ENCODE measurements at places on chromosomes 7 and 10. TPM values are rescaled to one million over a fixed set of nuclear protein-coding genes. Genes with fewer than 3 reads are reported as not detected.

SRRM3 gene
- not detected for total RNA-seq

GRCh38 chr7:131004371-131004770 is 270.4 kb upstream of the KLF14 start:
- H3K4me1 ChIP-seq: peaks cover 37% of the 10 kb centered on the region
- peaks cover 29% of the 10 kb centered on the region for H3K36me3 ChIP-seq
- H3K27ac ChIP-seq: no peak overlapping the region
- H3K27me3 ChIP-seq: no peaks in the 10 kb centered on the region
- H3K4me3 ChIP-seq: no peak overlapping the region

GRCh38 chr7:158299607-158300006 is 288.0 kb downstream of the PTPRN2 start:
- H3K27me3 ChIP-seq: no peaks in the 10 kb centered on the region
- H3K27ac ChIP-seq: no peak overlapping the region
- peak; percentile 12 for DNase-seq
- H3K4me1 ChIP-seq: no peaks in the 10 kb centered on the region
- H3K36me3 ChIP-seq: no peaks in the 10 kb centered on the region

- H3K4me1 ChIP-seq: no peaks in the 10 kb centered on the region
- H3K36me3 ChIP-seq: no peaks in the 10 kb centered on the region
- DNase-seq: no peak
- no peaks in the 10 kb centered on the region for H3K27me3 ChIP-seq
- H3K4me3 ChIP-seq: no peak overlapping the region
Measured at GRCh38 chr7:86320889-86321288, 322.8 kb upstream of the GRM3 start.

GRCh38 chr7:154735766-154736165 is 267.2 kb downstream of the PAXIP1 start:
- no peaks in the 10 kb centered on the region for H3K36me3 ChIP-seq
- H3K27ac ChIP-seq: no peak overlapping the region
- no peaks in the 10 kb centered on the region for H3K4me1 ChIP-seq
- no peak overlapping the region for H3K4me3 ChIP-seq
- DNase-seq: no peak

DNA sequence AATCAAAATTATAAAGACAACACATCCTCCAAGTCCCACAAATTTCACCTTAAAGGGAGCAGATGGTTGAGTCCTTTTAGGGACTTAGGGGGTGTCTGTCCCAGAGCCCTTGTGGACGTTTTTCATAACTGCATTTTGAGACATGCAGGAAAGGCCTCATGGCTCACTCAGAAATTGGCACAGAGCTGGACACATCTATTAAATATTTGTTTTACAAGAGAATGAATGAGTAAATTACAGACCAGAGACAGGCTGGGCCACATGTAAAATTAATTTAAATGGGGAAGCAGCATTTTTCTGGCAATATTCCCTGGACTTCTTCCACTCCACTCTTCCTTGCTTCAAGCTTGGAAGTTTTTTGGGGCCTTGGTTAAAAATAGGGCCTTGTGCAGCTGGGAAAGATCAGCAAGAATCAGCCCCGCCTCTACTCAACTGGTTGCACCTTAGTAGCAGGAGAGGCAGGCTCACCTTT is 20.0 kb downstream of the LAMB1 start:
- no peaks in the 10 kb centered on the region for H3K36me3 ChIP-seq
- no peaks in the 10 kb centered on the region for H3K4me1 ChIP-seq
- peaks cover 5% of the 10 kb centered on the region for H3K27me3 ChIP-seq
- no peak overlapping the region for H3K27ac ChIP-seq
- no peak for DNase-seq

- H3K27me3 ChIP-seq: peaks cover 19% of the 10 kb centered on the region
- H3K4me1 ChIP-seq: peaks cover 5% of the 10 kb centered on the region
- H3K4me3 ChIP-seq: no peak overlapping the region
- no peak for DNase-seq
Measured at GRCh38 chr7:92156990-92157389, 22.0 kb downstream of the LRRD1 start.

GRCh38 chr7:24290004-24290641 is 6.1 kb downstream of the NPY start:
- no peak overlapping the region for H3K4me3 ChIP-seq
- peaks cover 10% of the 10 kb centered on the region for H3K4me1 ChIP-seq
- H3K27ac ChIP-seq: no peak overlapping the region
- peak; percentile 57 for DNase-seq

DNA sequence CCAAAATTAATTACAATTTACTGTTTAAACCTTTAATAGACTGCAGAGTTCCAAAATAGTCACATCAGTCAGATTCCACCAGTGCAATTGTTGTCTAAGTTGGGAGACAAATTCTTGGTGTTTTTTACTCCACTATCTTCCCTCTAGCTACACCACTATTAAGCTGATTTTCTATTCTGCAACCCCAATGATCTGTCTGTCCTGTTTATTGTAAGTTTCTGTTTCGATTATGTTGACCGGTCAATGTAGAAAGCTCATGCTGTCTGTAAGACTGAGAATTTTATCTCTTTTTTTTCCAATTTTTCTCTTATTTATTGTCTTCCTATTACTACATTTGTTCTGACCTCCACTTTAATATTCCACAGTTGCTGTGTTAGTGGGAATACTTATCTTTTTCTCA is 557.5 kb downstream of the SH2D4B start:
- H3K27me3 ChIP-seq: no peaks in the 10 kb centered on the region
- no peaks in the 10 kb centered on the region for H3K36me3 ChIP-seq
- DNase-seq: no peak
- no peaks in the 10 kb centered on the region for H3K4me1 ChIP-seq

GRCh38 chr7:116525298-116525912 is 569 bp downstream of the CAV1 start:
- peak; percentile 42 for DNase-seq
- H3K27me3 ChIP-seq: peaks cover 75% of the 10 kb centered on the region
- no peak overlapping the region for H3K27ac ChIP-seq
- peaks cover 22% of the 10 kb centered on the region for H3K4me1 ChIP-seq

HOXA11 gene
- total RNA-seq: not detected

MKX gene
- not detected for total RNA-seq

DNA sequence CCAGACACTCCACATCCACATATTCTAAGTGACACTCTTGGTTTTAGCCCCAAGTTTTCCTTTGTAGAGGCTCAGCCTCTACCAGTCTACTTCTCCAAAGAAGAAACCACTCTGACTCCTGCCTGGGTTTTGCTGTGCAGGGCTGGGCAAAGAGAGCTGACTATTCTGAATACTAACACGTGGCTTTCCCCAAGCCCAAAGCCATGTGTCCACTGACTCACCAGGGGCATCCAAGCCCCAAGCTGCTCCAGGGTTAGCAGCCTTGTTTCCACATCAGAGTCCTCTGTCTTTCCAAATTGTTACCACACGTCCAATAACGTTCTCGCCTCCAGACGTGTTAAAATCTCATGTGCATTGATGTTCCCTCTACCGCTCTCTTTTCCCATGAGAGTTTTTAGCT is 8.7 kb downstream of the GALNTL5 start:
- no peak overlapping the region for H3K27ac ChIP-seq
- H3K36me3 ChIP-seq: no peaks in the 10 kb centered on the region
- no peaks in the 10 kb centered on the region for H3K27me3 ChIP-seq
- no peak overlapping the region for H3K4me3 ChIP-seq
- no peaks in the 10 kb centered on the region for H3K4me1 ChIP-seq

GRCh38 chr7:114487174-114487573 is 72.6 kb downstream of the FOXP2 start:
- H3K36me3 ChIP-seq: no peaks in the 10 kb centered on the region
- H3K27me3 ChIP-seq: no peaks in the 10 kb centered on the region
- no peak overlapping the region for H3K4me3 ChIP-seq
- no peak for DNase-seq

TSPAN33 gene
- 2.7 TPM for total RNA-seq

GRCh38 chr10:42960991-42961795 is 115.7 kb upstream of the RET start:
- no peaks in the 10 kb centered on the region for H3K36me3 ChIP-seq
- no peak overlapping the region for H3K4me3 ChIP-seq
- peak; percentile 9 for DNase-seq
- peaks cover 11% of the 10 kb centered on the region for H3K27me3 ChIP-seq
- H3K4me1 ChIP-seq: no peaks in the 10 kb centered on the region
- H3K27ac ChIP-seq: no peak overlapping the region

GRCh38 chr10:121065330-121065729 is 214.2 kb downstream of the WDR11 start:
- H3K27me3 ChIP-seq: no peaks in the 10 kb centered on the region
- no peak overlapping the region for H3K27ac ChIP-seq
- no peaks in the 10 kb centered on the region for H3K36me3 ChIP-seq
- no peak overlapping the region for H3K4me3 ChIP-seq
- H3K4me1 ChIP-seq: no peaks in the 10 kb centered on the region

- H3K27ac ChIP-seq: no peak overlapping the region
- no peaks in the 10 kb centered on the region for H3K36me3 ChIP-seq
- no peak overlapping the region for H3K4me3 ChIP-seq
- DNase-seq: no peak
- H3K4me1 ChIP-seq: no peaks in the 10 kb centered on the region
- H3K27me3 ChIP-seq: no peaks in the 10 kb centered on the region
Measured at GRCh38 chr10:28320799-28321198, 17.9 kb upstream of the MPP7 start.

DNA sequence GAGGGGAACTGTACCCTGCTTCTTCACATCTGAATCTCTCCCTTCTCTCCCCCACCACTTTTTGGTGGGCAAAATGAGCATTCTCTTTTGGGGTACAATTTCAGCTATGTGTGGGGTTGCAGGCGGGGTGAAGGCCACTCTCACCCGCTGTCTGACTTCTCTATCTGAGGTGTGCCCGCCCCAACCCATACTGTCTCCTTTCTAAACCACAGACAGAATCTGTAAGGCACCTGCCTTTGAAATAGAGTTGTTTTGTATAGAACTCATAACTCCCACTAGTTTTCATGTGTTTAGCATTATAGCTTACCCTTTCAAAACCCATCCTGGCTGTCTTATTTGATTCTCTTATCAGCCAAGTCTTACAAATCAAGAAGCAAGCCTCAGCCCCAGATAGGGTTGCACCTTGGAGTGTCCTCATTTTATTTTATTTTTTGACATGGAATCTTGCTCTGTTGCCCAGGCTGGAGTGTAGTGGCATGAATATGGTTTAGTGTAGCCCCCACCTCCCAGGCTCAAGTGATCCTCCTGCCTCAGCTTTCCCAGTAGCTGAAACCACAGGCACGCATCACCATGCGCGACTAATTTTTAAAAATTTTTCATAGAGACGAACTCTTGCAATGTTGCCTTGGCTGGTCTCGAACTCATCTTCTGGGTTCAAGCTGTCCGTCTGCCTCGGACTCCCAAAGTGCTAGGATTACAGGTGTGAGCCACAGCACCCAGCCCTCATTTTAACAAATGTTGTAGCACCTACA is 11.9 kb downstream of the TSPAN14 start:
- H3K4me1 ChIP-seq: peaks cover 97% of the 10 kb centered on the region
- H3K27ac ChIP-seq: peak overlapping the region; percentile 90
- peak overlapping the region; percentile 68 for H3K4me3 ChIP-seq

ZNF862 gene
- 21.5 TPM for total RNA-seq

DNA sequence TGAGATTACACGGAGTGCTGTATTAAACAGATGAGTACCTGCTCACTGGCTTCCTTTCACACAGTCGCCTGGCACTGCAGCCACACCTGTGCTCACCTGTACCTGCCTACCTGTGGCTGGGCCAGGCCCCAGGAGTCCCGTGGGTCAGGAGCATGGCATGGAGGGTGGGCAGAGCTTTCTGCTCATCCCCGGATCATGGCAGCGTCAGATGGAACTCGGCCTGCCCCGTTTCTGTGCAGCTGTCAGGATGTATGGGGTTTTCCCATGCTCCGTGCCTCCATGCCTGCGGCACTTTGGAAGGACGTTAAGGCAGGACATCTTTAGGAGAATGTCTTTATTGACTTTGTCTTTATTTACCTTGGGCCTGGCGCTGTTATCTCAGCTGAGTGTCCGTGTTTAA is 112.2 kb downstream of the MGMT start:
- H3K27ac ChIP-seq: no peak overlapping the region
- H3K36me3 ChIP-seq: peaks cover 4% of the 10 kb centered on the region

OPN1SW gene
- total RNA-seq: not detected

NDUFB2 gene
- total RNA-seq: 213 TPM

- H3K4me1 ChIP-seq: peaks cover 59% of the 10 kb centered on the region
- peak overlapping the region; percentile 19 for H3K4me3 ChIP-seq
- no peak for DNase-seq
- no peak overlapping the region for H3K27ac ChIP-seq
- peaks cover 76% of the 10 kb centered on the region for H3K36me3 ChIP-seq
Measured at GRCh38 chr10:128121750-128122412, 4.3 kb downstream of the MKI67 start.

- DNase-seq: no peak
- H3K27ac ChIP-seq: no peak overlapping the region
- H3K4me3 ChIP-seq: no peak overlapping the region
Measured at GRCh38 chr10:89357096-89357495, 20.8 kb upstream of the IFIT1B start.

ASIC3 gene
- 3.2 TPM for total RNA-seq

DNA sequence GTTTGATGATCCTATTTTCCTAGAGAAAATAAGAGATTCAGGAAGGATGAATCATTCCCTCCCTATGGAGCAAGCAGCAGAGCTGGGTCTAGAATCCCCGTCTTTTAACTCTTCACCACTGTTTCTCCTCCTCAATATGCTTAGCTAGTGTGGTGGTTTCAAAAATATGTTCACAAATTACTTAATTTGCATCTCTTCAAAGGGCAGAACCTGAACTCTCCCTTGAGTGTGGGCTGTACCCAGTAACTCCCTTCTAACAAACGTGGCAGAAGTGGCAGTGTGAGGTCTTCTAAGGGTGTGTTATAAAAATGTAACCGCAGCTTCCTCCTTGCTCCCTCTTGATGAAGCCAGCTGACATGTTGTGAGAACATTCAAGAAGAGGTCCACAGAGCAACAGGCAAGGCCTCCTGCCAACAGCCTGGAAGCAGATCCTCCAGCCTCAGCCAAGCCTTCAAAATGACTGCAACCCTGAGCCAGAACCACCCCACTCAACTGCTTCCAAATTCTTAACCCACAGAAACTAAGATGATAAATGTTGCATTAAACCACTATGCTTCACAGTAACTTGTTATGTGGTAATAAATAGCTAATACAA is 36.6 kb downstream of the SRPK2 start:
- H3K4me3 ChIP-seq: peak overlapping the region; percentile 71
- no peaks in the 10 kb centered on the region for H3K27me3 ChIP-seq
- H3K36me3 ChIP-seq: peaks cover 7% of the 10 kb centered on the region
- peak; percentile 74 for DNase-seq
- H3K4me1 ChIP-seq: peaks cover 47% of the 10 kb centered on the region

- H3K27ac ChIP-seq: no peak overlapping the region
- peaks cover 12% of the 10 kb centered on the region for H3K27me3 ChIP-seq
- H3K36me3 ChIP-seq: no peaks in the 10 kb centered on the region
- peaks cover 12% of the 10 kb centered on the region for H3K4me1 ChIP-seq
- no peak overlapping the region for H3K4me3 ChIP-seq
- no peak for DNase-seq
Measured at GRCh38 chr7:140594131-140594691, 46.4 kb downstream of the DENND2A start.
